Activated CD4-positive, alpha-beta T cell treated with anti-CD3 and anti-CD28 coated beads for 36 hours (primary cell): ENCODE measurements at places on chromosomes 1 and 21.

GRCh38 chr1:217660353-217661062, 29.4 kb downstream of the SPATA17 start:
- peak; percentile 9 for DNase-seq

- no peak for DNase-seq
Measured at GRCh38 chr1:177229781-177230180, 59.0 kb downstream of the BRINP2 start.

DNA sequence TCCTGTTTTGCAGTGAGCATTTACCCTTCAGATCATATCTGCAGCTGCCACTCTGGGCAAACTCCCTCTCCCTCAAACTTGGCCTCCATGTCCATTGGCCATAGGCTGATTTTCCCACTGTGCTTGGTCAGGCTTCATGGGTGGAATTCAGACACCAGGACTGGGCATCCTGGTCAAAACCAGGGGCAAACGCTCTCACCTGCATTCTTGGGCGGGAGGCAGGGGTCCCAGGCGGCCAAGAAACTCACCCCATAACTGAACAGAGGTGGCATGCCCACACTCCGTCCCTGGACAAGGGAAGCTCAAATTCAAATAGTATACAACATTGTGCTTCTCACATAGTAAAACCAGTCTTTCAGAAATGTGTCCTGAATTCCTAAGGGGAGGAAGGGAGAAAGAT, 81.1 kb upstream of the ZNF648 start:
- no peak for DNase-seq

- DNase-seq, result no peak
Measured at GRCh38 chr1:36555041-36555440, 72.3 kb upstream of the CSF3R start.

DNA sequence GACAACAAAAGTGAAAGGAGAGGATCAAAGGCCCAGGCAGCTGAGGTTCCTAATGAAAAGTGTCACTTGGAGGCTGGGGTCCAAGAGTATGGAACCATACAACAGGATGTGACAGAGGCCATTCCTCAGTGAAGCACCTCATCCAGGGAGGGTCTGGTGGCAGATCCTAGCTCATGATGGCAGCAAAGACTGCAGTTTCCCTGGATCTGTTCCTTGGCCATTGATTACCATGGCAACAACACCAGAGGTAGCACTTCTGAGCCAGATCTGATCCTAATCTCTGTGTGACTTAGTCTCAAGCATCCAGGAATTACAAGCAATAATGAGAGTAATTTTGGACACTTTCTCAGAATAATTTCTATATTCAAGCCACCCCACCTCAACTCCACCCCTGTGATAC, 12.9 kb downstream of the FAM177B start:
- DNase-seq, result no peak

- peak; percentile 84 for DNase-seq
Measured at GRCh38 chr21:38244885-38245869, 11.6 kb upstream of the KCNJ15 start.

DNA sequence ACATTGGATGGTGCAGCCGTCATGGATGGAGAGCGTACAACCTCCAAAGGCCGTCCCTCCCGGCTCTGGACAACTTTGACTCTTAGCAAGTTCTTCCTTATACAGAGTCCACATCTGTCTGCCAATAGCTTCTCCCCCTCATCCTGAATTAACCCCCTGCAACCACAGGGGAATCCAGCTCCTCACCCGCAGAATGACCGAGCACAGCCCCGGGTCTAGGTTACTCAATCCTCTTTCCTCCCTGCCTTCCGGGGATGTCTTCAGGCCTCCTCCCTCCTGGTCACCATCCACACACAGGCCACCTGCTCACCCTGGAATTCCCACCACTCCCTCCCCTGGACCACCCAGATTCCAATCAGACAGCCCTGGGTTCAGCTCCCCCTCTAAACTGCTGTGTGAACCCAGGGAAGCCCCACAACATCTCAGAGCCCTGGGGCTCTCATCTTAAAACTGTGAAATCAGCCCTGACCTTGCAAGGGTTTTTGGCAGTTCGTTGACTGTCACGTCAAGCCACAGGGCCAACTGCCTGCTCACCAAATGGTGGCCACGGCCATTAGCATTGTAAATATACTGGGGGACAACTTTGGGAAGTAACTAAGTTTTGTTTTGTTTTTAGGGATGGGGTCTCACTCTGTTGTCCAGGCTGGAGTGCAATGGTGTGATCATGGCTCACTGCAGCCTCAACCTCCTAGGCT, 54.2 kb downstream of the HSPG2 start:
- no peak for DNase-seq

DNA sequence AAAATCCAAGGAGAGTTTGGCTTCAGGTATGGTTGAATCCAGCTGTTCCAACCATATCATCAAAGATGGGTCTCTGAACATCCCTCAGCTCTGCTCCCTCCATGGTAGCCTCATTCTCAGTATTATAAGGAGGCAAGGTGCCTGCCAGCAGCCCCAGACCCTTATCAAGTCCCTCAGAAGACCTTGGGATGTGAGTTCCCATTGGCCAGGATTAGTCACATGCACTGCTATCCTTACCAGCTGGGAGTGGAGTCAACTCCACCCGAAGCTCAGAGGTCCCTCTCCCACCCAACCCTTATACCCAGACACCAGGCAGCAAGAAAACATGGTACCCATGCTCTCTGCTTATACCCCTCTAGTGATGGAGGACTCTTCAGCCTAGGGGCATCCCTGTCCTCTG, 153.7 kb upstream of the ZBTB40 start:
- no peak for DNase-seq

GRCh38 chr1:151164732-151165280, 896 bp downstream of the LYSMD1 start:
- DNase-seq, result no peak

GRCh38 chr21:35943752-35944151, 116.6 kb downstream of the SETD4 start:
- no peak for DNase-seq

- peak; percentile 16 for DNase-seq
Measured at GRCh38 chr1:242890192-242890741, 364.8 kb downstream of the CEP170 start.

DNA sequence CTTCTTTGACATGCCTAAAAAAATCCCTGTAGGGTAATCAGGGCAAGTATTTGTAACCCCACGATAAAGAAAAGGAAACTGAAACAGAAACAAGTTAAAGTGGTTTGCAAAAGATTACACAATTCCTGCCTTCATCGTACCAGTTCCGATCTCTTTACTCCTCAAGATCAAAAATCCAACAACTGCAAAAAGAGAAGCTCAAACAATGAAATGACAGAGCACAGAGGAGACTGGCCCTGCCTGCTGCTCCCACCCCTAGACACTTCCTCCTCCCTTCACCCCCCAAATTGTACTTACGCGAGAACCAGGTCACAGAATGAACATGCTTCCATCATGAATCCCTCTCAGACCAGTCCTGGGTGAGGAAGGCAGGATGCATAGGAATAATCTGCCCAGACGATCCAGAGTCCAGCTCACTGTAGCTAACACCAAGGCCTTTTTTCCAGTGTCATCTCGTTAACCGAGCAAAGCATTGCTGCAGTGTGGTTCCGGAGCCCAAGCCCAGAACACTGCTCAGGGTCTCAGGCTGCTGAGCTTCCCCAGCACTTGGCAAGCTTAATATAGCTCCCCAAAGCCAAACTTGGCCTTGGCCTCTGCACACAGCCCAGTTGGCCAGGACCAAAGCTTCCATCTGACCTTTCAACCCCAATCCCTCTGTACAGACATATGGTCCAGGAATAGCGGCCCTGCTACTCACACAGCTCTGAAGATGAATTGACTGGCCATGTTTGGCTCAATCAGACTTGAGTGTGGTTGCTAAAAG, 20.3 kb downstream of the RXRG start:
- DNase-seq, result no peak

GRCh38 chr1:167223144-167224103, 2.7 kb downstream of the POU2F1 start:
- DNase-seq, result no peak

DNA sequence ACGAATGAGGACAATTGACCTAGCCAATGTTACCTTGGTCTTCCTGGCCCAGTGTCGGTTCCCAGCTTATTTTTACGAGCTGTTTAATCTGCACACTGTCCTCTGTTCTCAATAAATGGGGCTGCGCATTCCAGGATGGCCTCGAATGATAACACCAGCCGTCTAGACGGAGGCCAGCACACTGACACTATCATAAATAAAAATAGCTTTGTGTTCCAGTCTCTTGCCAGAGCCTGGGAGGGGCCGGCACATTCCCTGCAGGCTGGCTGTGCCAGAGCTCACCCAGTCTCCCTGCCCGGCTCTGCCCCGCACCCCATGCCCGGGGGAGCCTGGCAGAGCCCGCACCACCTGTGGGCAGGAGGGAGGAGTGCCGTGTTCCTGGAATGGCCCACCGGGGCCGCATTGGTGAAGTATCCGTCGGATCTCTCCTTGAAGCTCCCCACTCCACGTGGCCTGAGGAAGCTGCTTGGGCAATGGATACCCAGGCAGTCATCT, 92.1 kb downstream of the SPSB1 start:
- no peak for DNase-seq

DNA sequence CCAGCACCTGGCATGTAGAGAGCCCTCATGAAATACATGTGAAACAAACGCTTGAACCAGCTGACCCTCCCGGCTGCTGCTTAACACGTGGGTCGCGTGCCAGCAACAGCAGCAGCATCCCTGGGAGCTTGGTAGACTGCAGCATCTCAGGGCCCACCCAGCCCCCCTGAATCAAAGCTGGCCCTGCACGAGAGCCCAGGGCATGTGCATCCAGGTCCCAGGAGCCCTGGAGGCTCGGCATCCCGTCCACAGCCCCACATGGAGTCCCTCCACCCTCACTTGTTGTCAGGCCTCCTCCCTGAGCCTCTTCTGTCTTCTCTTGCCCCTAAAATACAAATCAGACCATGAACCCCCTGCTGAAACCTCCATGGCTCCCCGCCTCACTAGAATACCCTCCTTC, 123.1 kb downstream of the MATN1 start:
- no peak for DNase-seq

- DNase-seq, result no peak
Measured at GRCh38 chr1:32465578-32465933, 684 bp downstream of the ZBTB8B start.

- no peak for DNase-seq
Measured at GRCh38 chr1:179055937-179056336, 25.9 kb upstream of the TOR3A start.

GRCh38 chr1:74504125-74504932, 8.1 kb downstream of the LRRC53 start:
- peak; percentile 68 for DNase-seq

GRCh38 chr1:29880556-29880955, 644.2 kb downstream of the PTPRU start:
- DNase-seq, result no peak

DNA sequence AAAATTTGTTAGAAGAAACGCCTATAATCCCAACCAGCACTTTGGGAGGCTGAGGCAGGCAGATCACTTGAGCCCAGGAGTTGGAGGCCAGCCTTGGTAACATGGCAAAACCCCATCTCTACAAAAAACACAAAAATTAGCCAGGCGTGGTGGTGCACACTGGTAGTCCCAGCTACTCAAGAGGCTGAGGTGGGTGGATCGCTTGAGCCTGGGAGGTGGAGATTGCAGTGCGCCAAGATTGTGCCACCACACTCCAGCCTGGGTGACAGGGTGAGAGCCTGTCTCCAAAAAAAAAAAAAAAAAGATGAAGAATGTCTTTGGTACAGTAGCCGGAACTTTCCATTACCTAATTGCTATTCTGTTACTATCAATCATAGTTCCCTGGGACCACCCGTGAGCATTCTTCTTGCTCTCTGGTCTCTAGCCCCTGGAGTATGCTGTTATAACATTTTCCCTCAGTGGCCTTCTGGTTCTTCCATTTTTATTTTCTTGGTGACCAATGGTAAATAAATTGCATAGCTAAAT, 43.4 kb downstream of the WASF2 start:
- no peak for DNase-seq

- peak; percentile 31 for DNase-seq
Measured at GRCh38 chr1:186212568-186213224, 162.4 kb downstream of the TPR start.

DNA sequence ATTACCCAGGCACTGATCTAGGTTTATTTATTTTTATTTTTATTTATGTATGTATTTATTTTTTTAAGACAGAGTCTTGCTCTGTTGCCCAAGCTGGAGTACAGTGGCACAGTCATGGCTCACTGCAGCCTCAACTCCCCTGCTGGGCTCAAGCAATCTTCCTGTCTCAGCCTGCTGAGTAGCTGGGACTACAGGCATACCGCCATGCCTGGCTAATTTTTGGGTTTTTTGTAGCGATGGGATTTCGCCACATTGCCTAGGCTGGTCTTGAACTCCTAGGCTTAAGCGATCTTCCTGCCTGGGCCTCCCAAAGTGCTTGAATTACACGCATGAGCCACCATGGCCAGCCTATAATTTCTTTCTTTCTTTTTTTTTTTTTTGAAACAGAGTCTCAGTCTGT, 9.4 kb downstream of the PHACTR4 start:
- DNase-seq, result no peak

DNA sequence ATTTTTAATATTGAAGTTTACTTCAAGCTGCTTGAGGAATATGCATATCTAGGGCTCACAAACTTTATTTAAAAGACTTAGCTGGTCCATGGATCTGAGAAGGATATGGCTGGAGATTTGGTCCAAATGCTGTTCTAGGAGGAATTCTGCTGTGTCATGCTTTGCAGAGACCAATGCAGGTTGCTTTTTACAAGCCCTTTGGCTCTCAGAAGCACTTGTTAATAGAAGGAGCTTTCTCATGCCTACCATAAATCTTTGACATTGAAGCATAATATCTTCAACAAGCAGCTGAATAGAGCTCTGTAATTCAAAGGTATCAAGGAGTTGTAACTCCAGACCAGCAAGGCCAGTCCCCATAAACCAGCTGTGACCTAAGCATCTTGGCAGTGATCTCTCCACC, 299.1 kb downstream of the HHAT start:
- no peak for DNase-seq

DNA sequence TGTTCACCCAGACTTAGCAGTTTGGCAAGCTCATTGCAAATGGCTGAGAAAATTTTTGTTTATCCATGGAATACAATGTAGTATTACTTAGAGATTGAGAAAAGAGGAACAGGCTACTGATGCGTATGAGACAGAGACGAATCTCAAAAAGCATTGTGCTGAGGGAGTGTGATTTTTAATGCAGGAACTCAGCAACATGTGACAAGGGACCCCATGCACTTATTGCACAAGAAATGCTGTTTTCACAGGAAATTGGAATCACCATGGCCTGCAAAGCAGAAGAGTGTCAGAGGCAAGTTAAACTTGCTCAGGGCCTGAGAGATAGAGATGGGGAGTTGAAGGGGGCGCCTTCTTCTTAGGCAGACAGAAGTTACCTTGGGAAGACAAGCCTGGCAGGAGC, 32.6 kb upstream of the TLR5 start:
- no peak for DNase-seq

GRCh38 chr1:182410620-182411273, 10.3 kb upstream of the TEDDM1 start:
- no peak for DNase-seq

GRCh38 chr1:211752317-211752716, 76.9 kb upstream of the NEK2 start:
- no peak for DNase-seq

DNA sequence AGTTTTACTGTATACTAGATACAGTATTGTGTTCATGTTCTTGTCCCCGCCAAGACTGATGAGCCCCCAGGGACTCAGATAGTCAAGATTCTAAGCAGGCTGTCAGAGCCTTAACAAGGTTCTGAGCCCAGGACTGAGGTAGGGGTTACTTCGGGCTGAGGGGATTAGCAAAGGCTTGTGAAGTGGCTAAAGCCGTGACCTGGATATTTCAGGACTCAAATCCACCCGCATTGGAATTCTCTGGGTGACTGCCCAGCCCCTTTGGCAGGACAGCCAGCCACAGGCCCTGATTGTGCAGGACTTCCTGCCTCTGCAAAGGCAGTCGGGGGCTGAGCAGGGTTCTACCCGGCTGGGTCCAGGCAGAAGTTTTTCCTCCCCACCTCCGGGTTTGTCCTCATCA, at the start of gene PLA2G5:
Gene PLA2G5 (plus strand): TSS at position 321 of the 400 bp plus-strand sequence. CDS start 14,637 bp downstream, outside the sequence.
- DNase-seq, result no peak
